Stimulated activated CD4-positive, alpha-beta T cell treated with anti-CD3 and anti-CD28 coated beads, Interleukin-4, amount 100 ng/mL, for 1 hour (primary cell): ENCODE measurements at places on chromosomes 11 and 22.
A peak's percentile ranks its signal among the peaks of the same experiment; 100 is the strongest.

GRCh38 chr22:19429950-19430889 lies 1.3 kb downstream of the HIRA start:
- DNase-seq: peak; percentile 39

- no peak for DNase-seq
Observed at GRCh38 chr11:90310210-90310609, 87.4 kb upstream of the CHORDC1 start.

DNA sequence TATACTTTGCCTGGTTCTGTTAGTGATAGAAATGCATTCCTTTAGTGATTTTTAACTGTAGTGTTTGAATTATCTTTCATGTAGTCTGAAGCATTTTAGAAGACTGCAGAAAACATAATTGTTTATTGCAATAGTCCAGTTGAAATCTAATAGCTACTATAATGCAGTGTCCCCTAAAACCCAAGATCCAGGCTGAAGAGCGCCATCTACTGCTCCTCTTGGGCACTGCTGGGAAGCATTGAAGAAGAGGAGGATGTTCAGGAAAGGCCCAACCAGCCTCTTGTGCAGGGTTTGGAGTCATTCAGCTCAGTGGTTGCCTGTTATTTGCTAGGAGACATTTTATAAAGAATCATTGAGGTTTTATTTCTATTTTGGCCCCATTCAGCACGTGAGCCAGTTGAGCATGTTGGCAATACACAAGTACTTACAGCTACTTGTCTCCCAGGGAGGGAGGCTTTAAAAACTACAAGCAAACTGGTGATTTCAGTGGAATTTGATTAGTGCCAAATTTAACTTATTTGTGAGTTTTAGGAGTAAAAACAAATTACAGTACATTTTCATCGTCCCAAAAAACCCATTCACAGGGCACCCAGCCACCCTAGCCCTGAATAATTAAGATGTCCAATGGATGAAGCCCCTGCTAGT lies 74.9 kb upstream of the HORMAD2 start:
- DNase-seq: peak; percentile 62

- no peak for DNase-seq
Observed at GRCh38 chr11:70103256-70103975, 25.3 kb downstream of the ANO1 start.

DNA sequence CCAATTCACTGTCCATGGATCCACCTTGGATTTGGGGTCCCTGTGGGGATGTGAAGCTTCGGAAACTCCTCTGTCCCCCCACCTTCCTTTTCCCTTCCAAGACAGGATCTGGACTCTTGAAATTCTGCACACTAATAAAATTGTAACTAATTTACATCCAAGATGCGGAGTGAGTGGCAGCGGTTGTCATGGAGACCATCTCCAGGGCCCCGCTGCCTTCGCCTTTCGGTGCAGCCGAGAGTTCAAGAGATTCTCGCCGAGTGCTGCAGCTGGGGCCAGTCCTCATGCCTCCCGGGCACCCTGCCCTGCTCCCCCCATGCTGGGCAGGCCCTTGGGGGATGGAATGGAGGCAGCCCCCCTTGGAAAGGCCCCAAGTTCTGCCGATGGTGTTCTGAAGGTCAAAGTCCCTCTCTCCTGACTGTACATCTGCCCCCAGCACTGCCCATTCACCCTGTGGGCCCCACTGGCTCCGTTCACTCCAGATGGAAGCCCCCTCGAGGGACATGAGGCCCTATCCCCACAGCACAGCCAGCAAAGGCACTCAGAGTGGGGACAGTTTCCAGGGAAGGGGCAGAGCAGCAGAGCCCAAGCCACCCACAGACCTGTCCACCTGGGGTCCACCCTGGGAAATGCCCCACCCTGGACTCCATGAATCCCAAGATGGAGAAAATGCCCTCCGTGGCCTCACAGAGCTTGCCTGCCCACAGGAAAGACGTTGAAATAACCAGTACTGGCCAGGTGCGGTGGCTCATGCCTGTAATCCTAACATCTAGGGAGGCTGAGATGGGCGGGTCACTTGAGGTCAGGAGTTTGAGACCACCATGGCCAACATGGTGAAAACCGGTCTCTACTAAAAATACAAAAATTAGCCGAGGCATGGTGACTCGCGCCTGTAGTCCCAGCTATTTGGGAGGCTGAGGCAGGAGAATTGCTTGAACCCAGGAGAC lies 25.9 kb downstream of the IGLL1 start:
- DNase-seq: no peak

- DNase-seq: no peak
Observed at GRCh38 chr22:44621401-44622146, 80.4 kb upstream of the PRR5 start.

DNA sequence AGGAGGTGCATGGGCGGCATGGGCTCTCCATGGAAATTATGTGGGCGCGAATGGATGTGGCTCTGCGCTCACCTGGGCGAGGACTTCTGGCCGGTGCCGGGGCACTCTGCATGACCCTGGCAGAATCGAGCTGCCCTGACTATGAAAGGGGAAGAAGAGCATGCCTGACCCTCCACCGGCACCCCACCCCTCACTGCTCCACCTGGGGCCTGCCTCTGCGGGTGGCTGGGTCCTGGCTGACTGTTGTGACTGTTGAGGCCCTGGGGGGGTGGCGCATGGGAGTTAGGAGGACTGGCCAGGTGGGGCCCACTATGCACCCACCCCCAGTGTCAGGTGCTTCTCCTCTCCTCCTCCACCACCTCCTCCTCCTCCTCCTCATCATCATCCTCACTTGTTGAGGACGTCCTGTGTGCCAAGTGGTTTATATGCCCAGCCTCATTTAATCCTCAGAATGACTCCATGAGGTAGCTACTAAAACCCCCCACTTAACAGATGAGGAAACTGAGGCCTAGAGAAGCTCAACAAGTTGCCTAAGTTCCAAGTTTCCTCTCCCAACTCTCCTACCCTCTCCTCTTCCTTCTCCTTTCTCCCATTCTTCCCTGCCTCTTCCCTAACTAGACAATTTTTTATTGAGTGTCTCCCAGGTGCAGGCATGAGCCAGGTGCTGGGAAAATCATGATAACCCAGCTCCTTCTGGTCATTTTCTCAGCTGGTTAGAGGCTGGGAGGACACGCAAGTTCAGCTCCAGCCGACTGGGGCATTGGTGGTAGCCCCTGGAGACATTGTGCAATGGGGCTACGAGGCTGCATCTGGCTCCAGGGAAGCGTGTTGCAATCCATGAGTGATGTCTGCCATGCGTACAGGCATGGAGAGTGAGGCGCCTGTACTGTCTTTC lies 2.3 kb downstream of the MYEOV start:
- DNase-seq: no peak

DNA sequence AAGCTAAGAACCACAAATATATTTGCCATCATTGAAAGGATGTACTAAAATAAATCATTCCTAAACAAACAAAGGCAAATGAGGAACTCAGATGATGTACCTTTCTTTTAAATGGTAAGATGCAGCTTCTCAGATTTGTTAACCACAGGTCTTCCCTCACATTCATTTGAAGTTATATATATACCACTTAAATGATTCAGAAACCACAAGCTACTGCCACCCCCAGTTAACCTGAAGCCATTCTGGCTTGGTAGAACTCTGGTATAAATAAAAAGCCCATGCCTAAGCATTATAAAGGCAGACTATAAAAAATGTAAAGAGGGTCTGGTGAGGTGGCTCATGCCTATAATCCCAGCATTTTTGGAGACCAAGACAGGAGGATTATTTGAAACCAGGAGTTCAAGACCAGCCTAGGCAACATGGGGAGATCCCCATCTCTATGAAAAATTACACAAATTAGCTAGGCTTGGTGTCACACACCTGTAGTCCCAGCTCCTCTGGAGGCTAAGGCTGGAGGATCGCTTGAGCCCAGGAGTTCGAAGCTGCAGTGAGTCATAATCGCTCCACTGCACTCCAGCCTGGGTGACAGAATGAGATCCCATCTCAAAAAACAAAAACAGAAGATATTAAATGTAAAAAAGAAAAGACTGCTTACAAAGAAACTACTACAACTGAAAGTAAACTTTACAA lies 1185.3 kb downstream of the JRKL start:
- DNase-seq: no peak

DNA sequence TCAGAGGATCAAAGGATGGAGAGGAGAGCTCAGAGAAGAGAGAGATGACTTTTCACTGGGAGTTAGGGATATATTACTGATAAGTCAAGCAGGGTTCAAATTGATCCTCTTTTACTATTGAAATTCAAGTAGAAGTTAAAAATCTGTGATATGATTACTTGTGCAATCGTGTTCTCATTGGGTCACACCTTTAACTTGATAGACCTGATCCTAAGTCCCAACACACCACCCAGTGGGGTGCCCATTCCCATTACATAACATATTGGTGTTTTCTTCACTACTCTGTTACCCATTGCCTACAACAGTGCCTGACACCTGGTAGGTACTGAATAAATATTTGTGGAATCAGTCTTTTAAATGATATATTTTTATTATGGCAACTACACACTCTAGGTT lies 66.4 kb upstream of the PICALM start:
- DNase-seq: no peak

GRCh38 chr11:44992181-44992582 lies 41.5 kb upstream of the TP53I11 start:
- DNase-seq: no peak

DNA sequence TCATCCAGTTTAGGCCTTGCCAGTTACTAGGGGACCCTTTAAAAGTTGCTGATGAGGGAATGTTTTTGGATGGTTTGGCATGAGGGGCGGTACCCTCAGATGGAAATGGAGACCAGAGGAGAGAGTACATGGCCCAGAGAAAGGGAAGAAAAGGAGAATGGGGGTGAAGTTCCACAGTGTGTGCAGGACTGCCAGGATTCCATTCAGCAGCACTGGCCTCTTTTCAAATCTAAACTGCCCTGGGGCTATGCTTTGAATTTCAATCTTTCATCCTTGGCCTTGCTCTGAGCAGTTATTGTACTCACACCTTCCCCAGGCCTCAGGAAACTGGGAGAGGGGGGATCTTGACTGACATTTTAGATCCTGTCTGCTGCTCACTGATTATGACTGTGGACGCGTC lies 3.0 kb downstream of the SLC3A2 start:
- DNase-seq: no peak

- DNase-seq: peak; percentile 44
Observed at GRCh38 chr11:105000797-105001196, 22.2 kb downstream of the CASP5 start.

DNA sequence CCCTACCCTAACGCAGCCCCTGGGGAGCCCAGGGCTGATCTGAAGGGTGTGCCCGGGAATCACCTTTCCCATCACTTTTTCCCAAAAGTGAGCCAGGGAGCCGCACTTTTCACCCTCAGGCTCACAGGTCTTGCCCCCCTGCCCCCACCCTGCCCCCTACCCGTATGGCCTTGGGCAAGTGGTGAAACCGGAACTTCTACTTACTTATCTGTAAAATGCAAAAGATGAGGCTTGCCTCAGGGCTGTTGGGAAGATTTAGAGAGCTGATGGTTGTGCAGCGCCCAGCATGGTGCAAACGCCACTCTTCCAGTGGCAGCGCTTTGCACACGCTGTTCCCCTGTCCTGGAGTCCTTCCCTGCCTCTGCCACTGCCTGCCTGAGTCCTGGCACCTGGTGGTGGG lies 8.0 kb downstream of the SYT12 start:
- no peak for DNase-seq

DNA sequence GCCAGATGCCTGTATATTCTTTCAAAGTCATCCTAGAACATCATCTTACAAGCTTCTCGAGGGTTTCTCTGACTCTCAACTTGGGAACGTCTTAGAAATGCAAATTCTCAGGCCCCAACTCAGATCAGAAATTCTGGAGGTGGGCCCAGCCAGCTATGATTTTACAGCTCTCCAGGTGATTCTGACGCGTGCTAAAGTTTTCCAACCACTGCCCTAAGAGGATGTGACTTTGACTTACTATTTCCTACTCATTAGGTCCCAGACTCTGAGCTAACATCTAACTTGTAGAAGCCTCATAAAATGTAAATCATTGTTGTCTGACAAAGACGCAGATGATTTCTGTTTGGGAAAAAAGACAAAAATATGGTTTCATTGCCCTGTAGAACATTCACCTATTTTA lies 61.1 kb downstream of the IRAG1 start:
- DNase-seq: no peak

DNA sequence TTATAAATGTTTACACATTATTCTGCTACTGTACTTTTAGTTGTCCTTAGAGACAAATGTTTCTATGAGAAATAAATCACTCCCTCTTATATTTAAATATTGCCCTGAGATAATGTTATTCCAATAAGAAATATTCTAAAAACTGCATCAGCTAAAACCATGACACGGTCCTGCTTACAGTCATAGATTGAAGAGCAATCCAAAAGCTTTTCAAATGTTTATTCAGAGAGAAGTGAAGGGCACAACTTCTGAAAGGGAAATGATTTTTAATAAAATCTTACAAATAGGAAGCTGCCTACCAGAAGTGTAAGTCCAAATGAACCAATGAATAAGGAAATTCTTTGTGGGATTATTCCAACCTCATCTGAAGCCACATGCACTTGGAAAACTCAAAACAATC lies 49.2 kb downstream of the STK33 start:
- no peak for DNase-seq

DNA sequence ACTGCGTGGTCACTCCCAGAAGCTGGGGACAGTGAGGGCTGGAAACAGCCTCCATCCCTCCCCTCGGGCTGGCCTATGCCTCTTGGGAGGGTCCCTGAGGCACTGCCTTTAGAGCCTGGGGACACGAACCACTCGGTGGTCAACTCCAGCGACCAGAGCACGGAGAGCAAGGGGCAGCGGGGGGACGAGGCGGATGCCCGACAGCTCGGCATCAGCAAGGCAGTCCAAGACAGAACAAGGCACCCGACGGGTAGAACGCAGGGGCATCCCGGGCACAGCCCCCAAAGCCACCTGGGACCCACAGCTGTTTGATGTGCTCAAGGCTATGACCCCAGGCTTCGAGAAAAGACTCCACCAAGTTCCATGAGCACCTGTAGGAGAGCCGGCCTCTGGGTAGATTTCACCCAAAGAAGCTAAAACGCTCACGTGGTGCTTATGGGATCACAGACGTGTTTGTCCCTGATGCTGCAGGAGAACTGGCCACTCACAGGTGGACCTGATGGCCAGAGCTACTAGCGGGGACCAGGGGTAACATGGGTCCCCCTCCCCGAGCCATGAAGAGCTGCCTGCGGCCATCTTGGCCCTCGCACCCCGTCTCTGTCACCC lies 510 bp upstream of the LSP1 start:
- DNase-seq: peak; percentile 27

GRCh38 chr11:75469785-75470405 lies 36.9 kb upstream of the KLHL35 start:
- no peak for DNase-seq

- DNase-seq: no peak
Observed at GRCh38 chr11:108662700-108663099, 2.2 kb upstream of the DDX10 start.

- no peak for DNase-seq
Observed at GRCh38 chr11:72225411-72225951, 914 bp downstream of the INPPL1 start.
